ENCODE measurements at places on chromosomes 13 and 19.

GRCh38 chr13:78409172-78409571 is 194.2 kb downstream of the POU4F1 start:
- DNase-seq: peak; percentile 13

DNA sequence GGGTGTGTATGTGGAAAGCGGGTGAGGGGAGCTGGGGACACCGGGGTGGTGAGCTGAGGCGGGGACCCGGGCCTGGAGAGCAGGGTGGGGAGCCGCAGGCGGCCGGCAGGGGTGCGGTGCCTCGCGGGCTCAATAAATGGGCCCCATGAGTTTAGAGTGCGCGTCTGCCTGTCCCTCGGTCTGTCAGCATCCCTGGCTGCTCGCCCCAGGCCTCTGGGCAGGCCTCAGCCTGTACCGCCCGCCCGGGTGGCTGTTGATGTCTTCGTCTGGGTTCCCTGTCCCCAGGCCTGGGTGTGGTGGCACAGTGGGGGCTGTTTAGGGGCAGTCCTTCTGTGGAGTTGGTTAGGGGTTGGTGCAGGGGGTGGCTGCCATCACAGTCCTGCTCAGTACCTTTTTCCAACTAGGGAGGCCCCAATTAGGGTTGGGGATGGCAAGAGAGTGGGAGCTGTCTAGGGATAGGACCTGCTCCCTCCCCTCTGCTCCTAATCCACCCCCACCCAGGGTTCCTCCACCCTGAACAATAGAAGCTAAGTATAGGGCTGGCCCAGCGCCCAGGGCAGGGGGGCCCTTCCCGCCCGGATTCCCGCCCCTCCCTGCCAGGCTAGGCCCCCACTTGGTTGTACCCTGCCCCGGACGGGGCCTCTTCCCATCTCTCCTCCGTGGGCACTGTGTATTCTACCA is 12.2 kb downstream of the CIC start:
- DNase-seq: peak; percentile 58

DNA sequence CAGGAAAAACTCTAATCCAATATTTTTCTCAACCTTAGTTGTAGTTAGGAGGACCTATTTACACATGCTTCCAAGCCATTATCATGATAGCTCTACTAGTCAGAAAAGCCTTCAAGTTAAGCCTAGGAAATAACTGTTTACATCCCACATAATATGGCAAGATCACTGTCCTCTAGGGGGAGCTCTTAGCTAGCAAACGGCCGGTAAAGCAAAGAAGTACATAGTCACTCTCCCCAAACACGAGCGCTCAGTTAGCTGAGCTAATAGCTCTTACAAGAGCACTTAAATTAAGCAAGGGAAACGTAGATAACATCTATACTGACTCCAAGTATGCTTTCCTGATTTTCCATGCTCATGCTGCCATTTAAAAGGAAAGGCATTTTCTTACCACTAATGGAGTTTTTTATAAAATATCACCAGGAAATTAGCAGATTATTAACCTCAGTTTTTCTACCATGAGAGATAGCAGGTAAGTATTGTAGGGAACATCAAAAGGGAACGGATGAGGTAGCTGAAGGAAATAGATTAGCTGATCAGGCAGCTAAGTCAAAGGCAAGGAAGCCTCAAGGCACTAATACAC is 100.6 kb upstream of the PABPC3 start:
- DNase-seq: peak; percentile 89

GRCh38 chr19:49432141-49433073 is 7.2 kb downstream of the GFY start:
- no peak for DNase-seq

GRCh38 chr13:26037302-26037701 is 14.5 kb downstream of the SHISA2 start:
- peak; percentile 62 for DNase-seq

- DNase-seq: no peak
Observed at GRCh38 chr19:19224150-19224851, 12.5 kb downstream of the NCAN start.

GRCh38 chr19:29517946-29518345 is 7.8 kb upstream of the VSTM2B start:
- DNase-seq: no peak

- no peak for DNase-seq
Observed at GRCh38 chr19:30063650-30064347, 121.8 kb downstream of the URI1 start.

GRCh38 chr13:35157143-35157755 is 215.2 kb downstream of the NBEA start:
- peak; percentile 76 for DNase-seq

DNA sequence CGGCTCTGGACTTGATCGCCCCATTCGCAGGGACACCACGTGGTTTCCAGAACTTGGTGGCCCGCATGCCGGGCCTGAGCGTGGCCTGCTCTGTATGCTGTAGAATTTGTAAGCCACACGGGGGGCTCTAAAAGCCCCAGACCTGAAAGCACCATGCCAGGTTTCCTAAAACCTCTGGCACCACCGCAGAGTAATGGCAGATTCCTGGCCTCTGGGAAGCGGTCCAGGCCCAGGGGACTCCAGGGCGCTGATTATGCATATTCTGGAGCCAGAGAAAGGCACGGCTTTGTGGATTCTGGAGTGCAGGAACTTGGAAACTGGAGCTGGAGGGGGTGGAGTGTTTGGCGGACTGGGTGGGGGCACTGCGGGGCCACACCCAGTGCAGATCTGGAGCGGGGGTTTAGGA is 3.7 kb downstream of the FTL start:
- DNase-seq: no peak

- no peak for DNase-seq
Observed at GRCh38 chr13:99743094-99743493, 228.5 kb downstream of the ZIC5 start.

DNA sequence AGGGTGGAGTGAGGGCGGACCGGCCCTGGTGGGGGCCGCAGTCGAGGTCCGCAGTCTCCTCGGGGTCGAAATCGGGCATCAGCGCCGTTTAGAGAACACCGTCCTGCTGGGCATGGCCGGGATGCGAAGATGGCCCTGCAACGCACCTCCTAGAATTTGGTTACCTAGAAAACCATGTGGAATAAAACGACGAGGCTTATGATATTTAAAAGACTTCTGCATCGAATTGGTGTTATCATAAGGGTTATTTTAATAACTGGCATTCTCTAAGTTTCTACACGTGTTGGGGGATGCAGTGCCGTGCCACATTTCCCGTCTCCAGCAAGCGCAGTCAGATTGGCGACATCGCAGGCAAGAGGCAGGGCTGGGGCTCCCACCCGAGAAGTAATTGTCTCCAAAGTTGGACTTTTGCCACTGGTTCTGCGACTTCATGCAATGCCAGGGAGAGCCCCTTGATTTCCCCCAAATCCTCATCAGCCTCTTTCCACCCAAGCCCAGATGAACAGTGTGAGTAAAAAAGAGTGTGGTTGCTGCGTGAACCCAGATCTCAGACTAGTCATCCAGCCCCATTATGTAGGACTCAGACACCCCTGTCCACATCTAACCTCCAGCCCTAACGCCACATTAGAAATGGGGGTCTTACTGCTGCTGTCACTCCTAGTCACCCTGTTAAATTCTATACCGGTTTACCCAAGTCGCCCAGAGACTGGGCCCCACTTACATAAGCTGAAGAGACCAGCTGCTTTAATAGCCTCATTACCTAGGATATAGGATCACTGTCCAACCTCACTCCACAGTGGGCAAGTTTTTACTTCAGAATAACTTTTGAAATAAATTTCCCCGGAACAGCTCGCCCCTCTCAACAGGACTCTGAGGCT is 571 bp upstream of the DHRS12 start:
- DNase-seq: no peak

- no peak for DNase-seq
Observed at GRCh38 chr13:97248243-97248642, 26.1 kb downstream of the MBNL2 start.

DNA sequence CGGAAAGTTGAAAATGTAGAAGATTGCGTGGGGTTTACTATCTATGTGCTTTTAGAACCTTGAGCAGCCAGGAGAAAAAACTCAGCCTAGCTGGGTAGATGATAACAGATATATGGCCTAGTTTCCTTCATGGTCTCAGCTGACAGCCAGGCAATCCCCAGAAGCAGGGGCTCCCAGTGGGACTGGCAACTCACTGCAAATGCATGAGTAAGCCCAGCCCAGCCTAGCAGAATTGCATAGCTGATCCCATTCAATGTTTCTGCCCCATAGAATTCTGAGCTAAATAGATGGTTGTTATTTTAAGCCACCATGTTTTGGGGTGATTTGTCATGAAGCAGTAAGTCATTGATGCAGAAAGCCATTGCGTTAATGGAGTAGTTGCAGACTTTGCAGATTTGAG is 108.5 kb downstream of the ERCC5 start:
- no peak for DNase-seq

- no peak for DNase-seq
Observed at GRCh38 chr19:47694466-47695273, 18.6 kb upstream of the EHD2 start.

GRCh38 chr19:31329819-31330218 is 19.4 kb downstream of the TSHZ3 start:
- DNase-seq: no peak

DNA sequence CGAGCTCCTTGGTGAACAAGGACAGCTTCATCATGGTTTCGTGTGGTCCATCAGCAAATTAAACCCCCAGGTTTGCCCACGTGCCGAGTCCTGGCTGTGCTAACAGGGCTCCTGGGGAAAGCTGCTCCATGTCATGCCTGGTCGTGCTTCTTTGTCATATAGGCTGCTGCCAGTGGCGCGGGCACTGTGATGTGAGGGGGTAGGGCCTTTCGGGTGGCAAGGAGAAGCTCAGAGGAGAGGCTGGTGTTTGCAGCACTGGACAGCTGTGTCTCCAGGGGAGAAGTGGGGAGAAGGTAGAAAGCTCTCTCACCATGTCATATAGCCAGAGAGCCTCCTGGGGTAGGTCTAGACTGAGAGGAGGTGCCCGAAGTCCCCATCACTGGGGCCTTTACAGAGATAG is 13.3 kb downstream of the VSTM2B start:
- DNase-seq: no peak

GRCh38 chr13:99892196-99892613 is 79.4 kb downstream of the ZIC5 start:
- DNase-seq: no peak

DNA sequence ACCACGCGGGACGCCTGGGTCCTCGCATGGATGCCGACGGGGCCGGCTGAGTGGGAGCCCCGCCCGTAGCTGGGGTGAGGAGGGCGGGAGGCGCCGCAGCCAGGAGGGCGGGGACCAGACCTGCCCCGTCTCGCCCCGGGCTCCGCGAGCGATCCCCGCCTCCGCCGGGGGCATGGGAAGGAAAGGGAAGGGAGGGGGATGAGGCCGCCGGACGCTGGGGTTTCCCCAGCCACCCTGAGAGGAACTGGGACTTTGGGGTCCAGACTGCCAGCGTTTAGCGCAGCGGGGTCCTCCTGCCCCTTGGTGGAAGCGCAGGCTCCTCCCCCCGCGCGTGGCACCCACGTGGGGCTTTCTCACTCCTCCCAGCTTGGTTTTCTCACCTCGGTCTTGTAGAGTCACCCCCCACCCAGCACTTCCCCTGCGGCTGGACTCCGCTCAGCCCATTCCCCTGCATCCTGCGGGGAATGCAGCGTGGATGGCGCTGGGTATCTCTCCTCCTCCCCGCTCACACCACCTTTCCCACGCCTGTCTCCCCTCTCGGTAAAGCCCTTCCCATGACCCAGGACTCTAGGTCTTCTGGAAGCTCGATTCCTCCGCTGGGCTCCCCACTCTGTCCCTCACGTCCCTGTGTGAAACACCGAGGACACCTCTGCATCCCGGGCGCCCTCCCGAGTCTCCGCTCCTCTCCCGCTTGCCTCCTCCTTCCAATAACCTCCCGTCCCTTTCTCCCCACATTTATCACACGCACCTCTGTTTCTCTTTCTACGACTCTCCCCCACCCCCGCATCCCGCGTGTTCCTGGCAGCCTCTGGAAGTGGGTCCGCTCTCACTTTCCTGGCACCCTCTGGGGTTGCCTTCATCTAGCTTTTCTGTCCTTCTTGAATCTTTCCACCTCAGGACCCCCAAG is 2.1 kb downstream of the TGFB1 start:
- DNase-seq: peak; percentile 75

- DNase-seq: peak; percentile 7
Observed at GRCh38 chr13:27044837-27045570, 126.6 kb downstream of the USP12 start.

DNA sequence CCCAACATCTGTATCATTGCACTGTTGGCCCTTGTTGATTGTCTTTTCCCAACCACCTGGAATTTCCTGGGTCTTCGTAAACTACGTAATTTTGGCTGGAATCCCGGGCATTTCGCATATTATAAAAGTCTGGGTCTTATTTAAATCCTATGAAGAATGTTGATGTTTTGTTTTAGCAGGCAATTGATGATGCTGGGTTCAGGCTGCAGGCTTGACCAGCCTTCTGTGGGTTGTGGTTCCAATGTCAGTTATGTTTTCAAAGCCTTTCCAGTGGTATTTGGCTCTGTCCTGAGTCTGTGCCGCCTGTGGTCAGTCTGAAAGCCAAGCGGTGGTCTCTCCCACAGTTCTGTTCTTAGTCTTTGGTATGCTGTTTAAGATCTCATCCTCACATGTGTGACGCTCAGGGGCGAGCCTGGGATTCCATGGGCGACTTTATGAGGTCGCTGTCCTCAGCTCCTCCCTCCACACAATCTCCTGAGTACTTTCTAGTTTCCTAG is 12.4 kb downstream of the SLC35E1 start:
- DNase-seq: no peak

DNA sequence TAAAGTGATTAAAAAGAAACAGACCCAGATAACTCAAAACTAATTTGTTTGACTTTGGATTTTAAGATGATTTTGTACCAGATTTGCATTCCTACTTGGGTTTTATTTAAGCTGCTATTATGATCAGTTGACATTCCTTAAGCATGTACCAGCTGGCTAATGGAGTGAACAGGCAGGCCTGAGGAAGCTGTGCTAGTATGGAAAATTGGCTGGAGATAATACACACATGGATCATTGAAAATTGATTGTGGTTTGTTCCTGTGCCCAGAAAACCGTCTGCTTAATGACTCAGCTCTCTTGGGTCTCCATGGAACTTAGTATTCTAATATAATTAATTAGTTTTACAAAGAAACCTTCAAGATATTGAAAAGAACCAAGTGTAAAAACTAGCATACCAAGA is 22.6 kb downstream of the POLR1D start:
- DNase-seq: no peak

GRCh38 chr13:113668491-113668971 is 1.5 kb downstream of the GRK1 start:
- no peak for DNase-seq

- DNase-seq: no peak
Observed at GRCh38 chr13:34721631-34722595, 220.2 kb upstream of the NBEA start.

DNA sequence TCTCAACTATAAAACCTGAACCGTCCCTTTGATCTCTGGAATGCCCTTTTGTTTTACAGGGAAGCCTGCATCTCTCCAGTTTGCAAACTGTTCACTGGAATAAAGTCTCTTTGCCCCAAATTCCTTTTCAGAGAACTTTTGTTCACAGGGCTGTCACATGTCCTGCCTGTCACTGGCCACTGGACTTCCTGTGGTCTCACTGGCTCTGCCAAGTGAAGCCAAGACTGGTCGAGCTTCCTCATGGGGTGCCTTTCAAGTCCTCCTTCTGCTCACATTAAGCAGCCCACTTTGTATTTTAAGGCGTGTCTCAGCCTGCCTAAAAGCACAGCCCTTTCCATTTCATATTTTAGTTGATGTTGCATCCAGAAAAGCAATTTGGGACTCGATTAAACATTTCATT is 215.7 kb downstream of the KATNAL1 start:
- no peak for DNase-seq
